Cortex of kidney (tissue), 1 donor: ENCODE measurements at places on chromosomes 7 and 10.

DNA sequence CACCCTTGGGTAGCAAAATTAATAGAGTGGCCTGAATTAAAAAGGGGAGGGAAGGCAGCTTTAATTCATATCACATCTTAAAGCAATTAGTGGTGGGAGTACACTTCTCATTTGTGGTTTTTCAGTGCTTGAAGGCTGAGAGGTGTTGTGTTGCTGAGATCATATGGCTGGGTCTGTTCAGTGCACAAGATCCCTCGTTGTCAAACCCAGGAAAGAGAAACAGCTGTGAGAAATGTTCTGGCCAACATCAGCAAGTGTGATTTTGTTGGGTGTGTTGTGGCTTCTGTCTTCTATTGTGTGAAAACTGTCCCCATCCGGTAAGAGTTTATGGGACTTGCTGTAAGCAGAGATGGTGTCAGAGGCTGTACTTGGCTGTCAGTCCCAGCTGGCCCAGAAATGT, 197.9 kb upstream of the BMPER start:
- no peak for DNase-seq

- DNase-seq: no peak
Measured at GRCh38 chr7:95238252-95238943, 85.9 kb downstream of the PON1 start.

GRCh38 chr7:157500171-157500960, 163.6 kb downstream of the DNAJB6 start:
- DNase-seq: no peak

DNA sequence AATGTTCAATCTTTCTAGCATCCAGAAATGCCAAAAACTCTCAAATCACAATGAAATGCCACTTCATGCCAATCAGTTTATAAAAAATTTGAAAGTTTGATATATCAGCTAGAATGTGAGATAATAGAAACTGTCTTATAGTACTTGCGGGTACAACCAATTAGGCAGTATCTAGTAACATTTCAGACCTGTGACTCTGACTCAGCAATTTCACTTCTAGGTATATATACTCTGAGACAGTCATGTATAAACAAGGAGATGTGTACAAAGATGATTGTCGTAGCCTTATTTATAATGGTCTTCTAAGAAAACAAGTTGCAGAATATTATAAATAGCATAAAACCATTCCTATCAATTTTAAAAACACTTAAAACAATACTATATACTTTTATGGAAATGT, 252.3 kb upstream of the PODXL start:
- DNase-seq: no peak

DNA sequence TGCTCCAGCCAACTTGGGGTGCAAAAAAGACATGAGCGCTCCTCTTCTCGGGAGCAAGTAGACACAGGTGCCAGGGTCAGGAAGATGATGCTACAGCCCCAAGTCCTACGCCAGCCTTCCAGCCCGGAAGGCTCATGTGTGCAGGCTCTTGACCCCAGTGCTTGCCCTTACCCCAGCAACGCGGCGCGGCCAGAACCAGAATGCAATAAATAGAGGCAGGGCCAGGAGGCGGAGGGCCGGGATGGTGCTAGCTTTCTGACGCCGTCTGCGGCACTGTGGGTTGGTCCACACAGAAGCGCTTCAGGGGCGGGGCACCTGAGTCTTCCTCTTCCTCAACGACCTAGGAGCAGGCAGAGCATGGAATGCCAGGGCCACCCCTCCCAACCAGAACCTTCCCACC, 15.0 kb upstream of the BAZ1B start:
- DNase-seq: no peak

DNA sequence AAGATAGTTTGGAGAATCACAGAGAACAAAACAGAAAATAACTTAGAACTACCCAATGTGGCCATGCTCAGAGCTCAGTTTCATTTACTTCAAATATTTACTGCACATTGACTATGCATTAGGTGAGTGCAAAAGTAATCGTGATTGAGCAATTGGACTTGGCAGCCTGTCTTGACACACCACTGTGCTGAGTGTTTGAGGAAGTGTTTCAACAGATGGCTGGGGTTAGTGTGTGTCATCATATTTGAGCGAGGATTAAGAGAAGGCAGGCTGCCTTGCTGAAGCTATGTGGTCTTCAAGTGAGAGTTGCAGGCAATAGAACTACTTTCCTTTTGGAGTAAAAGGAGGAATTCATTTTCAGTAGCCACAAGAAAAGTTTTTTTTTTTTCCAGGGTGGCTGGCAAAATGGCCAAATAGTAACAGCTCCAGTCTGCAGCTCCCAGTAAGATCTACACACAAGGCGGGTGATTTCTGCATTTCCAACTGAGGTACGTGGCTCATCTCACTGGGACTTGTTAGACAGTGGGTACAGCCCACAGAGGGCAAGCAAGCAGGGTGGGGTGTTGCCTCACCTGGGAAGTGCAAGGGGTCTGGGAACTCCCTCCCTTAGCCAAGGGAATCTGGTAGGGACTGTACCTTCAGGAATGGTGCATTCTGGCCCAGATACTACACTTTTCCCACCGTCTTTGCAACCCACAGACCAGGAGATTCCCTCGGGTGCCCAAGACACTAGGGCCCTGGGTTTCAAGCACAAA, 37.6 kb downstream of the AKR1C4 start:
- no peak for DNase-seq

DNA sequence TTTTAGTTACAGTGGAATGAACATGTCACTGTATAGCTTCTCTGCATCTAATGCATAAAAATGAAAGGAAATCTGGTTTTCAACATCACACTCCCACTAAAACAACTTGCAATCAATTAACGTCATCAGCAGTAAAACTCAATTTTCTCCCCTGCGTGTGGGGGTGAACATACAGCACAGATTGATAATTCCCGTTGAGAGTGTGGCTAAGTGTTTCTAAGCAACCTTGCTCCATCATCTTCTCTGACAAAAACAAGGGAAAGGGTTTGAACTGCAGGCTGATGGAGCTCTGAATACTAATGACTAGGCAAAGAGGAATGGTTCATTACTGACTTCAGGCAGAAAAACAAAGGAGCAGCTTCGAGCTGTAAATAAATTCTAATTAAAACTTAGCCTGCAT, 238.3 kb downstream of the PARD3 start:
- no peak for DNase-seq

- DNase-seq: no peak
Measured at GRCh38 chr7:38716397-38716796, 85.2 kb upstream of the AMPH start.

GRCh38 chr7:94127026-94127425, 122.9 kb upstream of the BET1 start:
- DNase-seq: no peak

DNA sequence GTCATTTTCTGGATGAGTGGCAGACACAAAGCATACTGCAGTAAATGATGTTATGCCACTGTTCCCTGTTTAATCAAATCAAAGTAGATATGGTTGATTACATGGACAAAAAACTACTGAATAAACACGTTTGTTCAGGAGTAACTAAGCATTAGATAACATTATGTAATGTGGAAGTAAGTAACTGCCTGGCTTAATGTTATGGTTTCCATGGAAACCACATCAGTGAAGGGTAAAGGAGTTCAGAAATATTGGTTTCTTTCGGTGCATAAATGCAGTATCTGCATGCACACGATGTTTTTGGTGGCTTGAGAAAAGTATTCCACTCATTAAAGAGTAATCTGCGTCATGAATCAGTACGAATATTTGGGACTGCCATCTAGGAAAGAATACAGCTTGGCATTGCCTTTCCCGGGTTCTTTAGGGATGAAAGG, 131.3 kb upstream of the PRKCQ start:
- no peak for DNase-seq

GRCh38 chr10:111037858-111038257, 39.0 kb upstream of the ADRA2A start:
- DNase-seq: no peak

GRCh38 chr10:126425489-126426065, 37.3 kb upstream of the ADAM12 start:
- DNase-seq: no peak

- no peak for DNase-seq
Measured at GRCh38 chr10:24911029-24911428, 41.4 kb downstream of the PRTFDC1 start.

DNA sequence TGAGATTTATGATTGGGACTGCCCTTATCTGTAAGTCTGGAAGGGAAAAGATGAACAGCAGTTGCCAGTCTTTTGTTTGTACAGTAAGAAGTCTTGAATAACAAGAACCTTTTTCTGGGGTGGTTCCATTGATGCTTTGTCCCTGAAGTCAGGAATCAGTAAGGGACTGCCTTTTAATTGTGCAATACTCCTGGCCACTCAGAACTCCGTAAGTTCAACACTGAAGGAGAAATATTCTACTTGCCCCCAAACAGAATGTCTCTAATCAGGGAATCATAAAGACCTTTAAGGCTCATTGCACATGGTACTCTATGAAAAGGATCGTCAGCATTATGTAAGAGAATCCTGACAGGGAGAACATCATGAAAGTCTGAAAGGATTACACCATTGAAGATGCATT, 361.4 kb downstream of the EXOC4 start:
- no peak for DNase-seq

DNA sequence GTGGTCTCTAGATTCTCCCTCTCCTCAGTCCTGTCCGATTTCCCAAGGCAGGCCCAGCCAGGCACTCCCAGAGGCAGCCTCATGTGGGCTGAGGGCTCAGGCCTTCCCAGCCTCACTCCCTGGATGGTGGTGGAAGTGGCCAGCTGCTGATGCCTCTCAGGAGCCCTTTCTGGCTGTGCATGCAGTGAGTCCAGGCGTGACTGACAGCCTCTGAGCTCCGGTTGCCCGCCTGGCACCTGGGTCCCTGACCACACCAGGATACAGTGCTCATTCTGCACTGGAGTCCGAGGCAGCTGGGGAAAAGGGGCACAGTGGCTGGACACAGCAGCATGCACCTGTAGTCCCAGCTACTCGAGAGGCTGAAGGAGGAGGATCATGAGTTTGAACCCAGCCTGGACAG, 132.6 kb downstream of the CUL2 start:
- no peak for DNase-seq

GRCh38 chr7:112080978-112081377, 125.2 kb downstream of the DOCK4 start:
- DNase-seq: no peak

- DNase-seq: no peak
Measured at GRCh38 chr7:121002-121785, 71.2 kb upstream of the FAM20C start.

DNA sequence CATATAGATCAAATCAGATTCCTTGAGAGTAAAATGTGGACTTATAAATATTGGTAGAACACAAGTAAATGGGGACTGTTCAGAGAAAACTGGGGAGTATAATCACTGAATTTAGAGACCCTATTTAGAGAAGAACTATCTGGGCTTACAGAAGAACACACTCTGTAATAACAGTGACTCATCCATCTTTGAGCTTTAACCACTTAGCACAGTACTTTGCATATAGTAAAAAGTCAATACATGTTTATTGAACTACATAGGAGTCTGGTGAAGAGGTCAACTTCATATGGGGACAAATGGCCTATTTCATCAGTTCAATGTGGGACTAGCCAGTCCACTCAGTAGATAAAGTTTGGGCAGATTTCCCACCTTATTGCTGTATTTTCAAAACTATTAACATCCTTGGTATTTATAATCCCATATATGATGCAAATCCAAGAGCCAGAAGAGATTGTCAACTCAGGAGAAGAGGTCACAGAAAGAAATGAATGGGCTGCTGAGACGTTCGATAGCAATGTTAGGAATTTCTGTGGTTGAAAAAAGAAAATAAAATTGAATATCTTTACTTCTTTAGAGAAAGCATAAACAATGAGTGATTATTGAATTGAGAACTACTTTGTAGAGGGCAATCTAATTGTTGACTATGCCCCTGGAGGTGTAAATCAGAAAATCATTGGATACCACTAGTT, 119.3 kb upstream of the CACNA2D1 start:
- no peak for DNase-seq

DNA sequence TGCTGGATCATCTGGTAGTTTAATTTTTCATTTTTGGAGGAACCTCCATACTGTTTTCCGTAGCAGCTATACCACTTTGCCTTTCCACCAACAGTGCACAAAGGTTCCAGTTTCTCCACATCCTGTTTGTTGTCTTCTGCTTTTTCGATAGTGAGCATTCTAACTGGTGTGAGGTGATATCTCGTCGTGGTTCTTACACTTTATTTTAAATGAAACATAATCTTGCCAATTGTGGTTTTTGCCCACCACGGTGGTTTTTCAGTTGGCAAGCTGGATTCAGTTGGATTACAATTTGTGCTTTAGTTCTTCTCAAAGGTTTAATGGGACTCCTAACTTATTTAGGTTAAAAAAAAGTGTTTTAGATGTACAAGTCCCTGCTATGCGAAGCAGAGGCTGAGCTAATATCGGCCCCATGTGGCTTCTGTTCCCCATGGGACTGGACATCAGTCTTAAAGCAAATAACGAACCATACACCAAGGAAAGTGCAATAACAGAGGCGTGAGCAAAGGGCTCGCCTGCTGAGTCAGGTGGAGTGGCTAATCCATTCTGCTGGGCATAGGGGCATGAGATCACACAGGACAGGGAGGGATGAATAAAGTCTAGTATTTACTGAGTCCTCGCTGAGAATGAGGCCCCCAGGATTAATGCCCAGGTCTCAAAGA, 153.6 kb downstream of the AOAH start:
- no peak for DNase-seq

DNA sequence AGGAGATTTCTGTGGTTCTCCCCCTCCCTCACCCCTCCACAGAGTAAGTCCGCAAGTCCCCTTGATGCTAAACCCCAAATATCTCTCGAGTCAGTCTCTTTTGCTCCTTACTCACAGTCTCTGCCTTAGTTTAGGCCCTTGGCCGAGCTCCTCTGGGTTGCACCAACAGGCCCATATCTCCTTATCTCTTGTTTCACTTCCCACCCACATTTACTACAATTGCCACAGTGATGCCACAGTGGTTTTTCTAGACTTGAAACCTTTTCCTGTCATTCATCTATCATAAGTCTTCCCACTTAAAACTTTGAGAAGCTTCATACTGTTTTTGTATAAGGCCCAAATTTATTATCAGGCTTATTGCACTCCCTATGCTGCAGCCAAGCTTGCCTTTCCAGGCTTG, 23.4 kb upstream of the NME8 start:
- DNase-seq: no peak

DNA sequence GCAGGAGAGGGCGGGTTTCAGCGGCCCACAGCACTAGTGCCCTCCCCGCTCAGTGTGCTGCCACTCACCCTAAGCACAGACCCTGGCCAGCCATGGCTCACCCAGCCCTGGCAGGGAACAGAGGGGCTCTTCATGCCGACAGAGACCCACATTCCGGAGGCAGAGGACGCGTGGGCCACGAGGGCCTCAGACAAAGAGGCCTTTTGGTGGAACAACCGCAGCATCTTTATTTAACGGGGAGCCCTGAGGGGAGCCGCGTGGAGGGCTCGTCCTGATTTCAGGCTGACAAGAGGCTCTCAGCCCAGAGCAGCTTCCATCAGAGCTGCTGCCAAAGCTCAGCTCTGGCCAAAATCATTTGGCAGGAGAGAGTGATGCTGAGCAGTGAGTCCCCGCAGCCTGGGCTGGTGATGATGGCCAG, 127.8 kb downstream of the SH3PXD2A start:
- no peak for DNase-seq

- DNase-seq: no peak
Measured at GRCh38 chr10:86170255-86171108, 196.1 kb downstream of the GRID1 start.
